ENCODE measurements at places on chromosomes 7 and 10. TPM values are rescaled to one million over a fixed set of nuclear protein-coding genes. Genes with fewer than 3 reads are reported as not detected.

DNA sequence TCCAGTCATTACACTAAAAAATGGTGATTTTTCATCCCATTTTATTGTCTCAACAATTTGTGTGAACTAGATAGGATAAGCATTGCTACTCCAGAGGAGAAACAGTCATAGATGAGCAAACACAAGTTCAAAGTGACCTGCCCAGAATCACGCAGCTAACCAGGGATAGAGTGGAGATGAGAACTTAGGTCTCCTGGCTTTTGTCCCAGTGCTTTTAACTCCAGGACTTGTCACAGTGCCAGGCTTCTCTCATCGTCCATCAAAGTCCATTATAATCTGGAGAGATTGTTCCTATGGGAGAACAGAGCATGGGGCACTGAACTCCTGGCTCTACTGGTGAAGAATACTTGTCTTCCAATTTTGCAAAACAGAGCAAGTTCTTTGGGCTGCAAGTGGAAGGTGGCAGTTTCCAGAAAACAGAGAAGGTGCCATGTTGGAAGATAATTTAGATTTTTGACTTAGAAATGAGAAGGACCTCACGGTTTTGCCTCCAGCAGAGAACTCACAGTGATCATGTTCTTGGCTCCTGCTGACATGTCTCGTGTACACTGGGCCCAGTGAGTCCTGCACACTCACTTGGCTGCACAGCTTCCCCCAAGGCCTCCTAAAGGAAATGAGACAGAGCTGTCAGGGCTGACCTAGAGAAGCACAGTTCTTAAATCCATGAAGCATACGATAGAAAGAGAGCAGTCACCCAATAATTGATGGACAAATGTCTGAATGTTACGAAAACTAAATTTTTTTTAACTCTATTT lies 322.9 kb upstream of the NRP1 start:
- no peak for DNase-seq

- peak; percentile 50 for DNase-seq
Observed at GRCh38 chr7:26398756-26399509, 107.3 kb downstream of the SNX10 start.

GRCh38 chr7:24745355-24745754 lies 11.9 kb downstream of the GSDME start:
- no peak for DNase-seq

GRCh38 chr7:11726001-11726793 lies 105.8 kb downstream of the THSD7A start:
- DNase-seq: no peak

GRCh38 chr10:102413053-102413705 lies 5.4 kb downstream of the PSD start:
- DNase-seq: peak; percentile 79

- no peak for DNase-seq
Observed at GRCh38 chr7:73509463-73509862, 12.6 kb downstream of the BAZ1B start.

- no peak for DNase-seq
Observed at GRCh38 chr10:30017556-30017955, 41.8 kb downstream of the JCAD start.

GRCh38 chr7:157087646-157088045 lies 51.1 kb upstream of the UBE3C start:
- DNase-seq: no peak

DNA sequence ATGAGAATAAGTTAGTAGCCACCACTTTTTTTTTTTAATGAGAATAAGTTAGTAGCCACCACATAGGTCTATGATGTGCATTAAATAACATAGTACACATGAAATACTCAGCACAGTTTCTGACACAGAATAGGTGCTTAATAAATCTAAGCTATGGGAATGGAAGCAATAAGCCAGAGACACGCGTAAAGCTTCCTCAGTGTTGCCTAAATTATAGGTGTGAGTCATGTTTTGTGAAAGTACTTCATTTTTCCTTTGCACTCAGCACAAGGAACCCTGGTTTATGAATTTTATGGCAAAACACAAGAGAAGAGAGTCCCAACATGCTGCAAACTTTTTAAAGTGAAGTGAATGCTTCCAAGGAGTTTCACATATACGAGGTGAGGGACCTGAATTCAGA lies 267.4 kb downstream of the RNLS start:
- DNase-seq: no peak

DNA sequence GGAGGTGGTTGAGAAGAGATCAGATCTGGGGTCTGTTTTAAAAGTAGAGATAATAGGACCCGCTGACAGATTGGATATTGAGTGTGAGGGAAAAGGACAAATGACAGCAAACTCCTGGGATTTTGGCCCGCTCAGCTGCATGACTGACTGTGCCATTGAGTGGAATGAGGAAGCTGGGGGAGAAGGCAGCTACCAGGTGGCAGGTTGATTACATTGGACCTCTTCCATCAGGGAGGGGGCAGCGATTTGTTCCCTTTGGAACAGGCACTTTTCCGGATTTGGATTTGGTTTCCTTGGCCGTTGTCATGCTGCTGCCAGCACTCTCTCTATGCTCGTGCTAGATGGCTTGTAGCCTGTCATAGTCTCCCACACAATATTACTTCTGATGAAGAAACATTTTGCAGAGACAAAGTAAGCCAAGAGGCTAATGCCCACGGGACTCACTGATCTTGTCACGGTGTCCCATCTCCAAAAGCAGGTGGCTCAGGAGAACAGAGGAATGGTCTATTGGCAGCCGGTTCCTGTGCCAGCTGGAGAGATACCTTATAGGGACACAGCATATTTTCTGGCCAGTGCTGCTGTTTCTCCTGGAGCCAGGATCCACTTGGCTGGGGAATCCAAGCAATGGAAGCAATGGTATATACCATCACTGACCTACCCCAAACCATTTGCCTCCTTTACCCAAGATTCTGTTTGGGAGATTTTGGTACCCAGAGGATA lies 69.1 kb upstream of the WAC start:
- no peak for DNase-seq

GRCh38 chr7:109782806-109783205 lies 1213.1 kb downstream of the DNAJB9 start:
- no peak for DNase-seq

DNA sequence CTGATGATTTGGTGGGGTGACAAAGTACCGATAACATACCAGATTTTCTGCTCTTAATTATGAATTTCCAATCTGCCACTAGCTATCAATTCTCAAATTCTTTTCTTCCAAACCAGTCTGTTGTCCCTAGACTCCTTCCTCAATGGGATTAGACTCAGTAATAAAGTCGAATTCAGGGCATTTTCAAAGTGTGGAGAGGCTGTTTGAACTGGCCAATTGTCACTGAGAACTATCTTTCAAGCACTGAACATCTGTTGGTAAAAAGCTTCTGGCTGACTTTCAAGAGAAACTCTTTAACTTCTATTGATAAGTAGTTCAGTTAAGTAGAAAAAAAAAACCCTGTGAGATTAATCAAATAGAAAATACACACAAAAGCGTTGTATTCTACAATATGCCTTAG lies 108.9 kb downstream of the SAMD9 start:
- no peak for DNase-seq

- DNase-seq: peak; percentile 77
Observed at GRCh38 chr7:39353615-39354376, 212.4 kb upstream of the YAE1 start.

DNA sequence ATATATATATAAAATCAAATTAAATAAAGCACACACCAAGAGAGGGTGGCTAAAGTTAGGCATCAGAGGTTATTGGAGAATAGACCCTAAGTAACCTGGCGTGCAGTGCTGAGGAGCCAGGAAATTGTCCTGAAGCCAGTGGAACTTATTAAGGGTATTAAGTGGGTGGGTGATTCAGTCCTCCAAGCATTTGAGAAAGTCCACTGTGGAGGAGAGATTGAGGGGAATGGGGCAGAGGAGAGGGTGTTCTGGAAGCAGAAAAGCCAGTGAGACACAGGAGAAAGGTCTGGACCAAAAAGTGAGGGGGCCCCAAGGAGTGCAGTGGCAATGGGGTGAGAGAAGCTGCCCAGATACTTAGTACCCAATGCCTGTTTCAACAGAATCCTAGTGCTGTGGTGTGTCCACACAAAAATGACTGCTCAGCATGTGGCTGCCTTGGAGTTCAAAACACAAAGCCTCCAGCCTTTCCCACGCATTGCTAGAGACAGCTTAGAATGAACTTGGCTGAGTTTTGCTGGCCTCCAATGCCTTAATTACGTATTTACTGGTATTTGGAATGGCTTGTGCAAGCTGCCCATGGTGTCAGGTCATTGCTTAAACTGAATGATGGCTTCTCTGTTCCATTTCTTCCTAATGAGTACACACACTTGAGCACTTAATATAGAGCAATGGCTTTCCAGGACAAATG lies 44.9 kb upstream of the CHST15 start:
- DNase-seq: no peak

- DNase-seq: no peak
Observed at GRCh38 chr7:151428378-151429236, 11.3 kb downstream of the CRYGN start.

DNA sequence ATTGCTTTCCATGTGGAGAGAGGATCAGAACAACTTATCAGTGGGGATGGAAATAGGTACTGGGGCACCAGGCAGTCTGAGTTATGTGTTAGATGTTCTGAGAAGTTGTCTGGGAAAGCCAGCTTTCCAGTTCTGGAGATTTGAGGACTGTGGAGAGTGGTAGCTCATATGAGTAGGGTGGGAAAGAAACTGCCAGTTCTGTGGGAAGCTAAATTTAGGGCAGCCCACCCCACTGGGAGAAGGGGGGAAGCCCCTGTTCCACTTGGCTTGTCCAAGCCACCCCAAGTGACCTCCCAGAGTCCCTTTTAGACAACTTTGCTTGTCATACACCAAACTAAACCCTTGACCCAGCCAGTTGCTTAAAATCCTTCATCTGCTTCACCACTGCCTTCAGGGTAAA lies 189.5 kb downstream of the REEP3 start:
- no peak for DNase-seq

DNA sequence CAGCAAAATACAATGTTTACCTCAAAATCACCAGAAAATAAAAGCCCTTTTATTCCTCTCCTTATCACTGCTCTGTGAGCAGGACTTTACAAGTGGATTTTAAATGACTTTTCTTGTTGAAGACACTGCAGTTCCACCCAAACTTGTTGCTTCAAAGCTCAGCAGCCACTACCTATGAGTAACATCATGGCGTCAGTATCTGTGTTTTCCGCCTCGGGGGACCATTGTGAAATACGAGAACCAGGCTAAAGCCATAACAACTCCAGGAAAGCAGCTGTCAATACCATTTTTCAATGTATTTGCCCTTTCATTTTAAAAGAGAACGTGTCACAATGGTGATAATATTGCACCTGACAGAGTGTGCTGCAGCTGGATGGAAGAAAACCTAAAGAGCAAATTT lies 284.0 kb upstream of the RNF32 start:
- DNase-seq: no peak

- DNase-seq: peak; percentile 70
Observed at GRCh38 chr7:131105799-131106680, 221.6 kb upstream of the MKLN1 start.

- no peak for DNase-seq
Observed at GRCh38 chr10:13801156-13801906, 214.6 kb downstream of the PRPF18 start.

GRCh38 chr7:51665045-51665780 lies 348.6 kb upstream of the COBL start:
- DNase-seq: no peak

DNA sequence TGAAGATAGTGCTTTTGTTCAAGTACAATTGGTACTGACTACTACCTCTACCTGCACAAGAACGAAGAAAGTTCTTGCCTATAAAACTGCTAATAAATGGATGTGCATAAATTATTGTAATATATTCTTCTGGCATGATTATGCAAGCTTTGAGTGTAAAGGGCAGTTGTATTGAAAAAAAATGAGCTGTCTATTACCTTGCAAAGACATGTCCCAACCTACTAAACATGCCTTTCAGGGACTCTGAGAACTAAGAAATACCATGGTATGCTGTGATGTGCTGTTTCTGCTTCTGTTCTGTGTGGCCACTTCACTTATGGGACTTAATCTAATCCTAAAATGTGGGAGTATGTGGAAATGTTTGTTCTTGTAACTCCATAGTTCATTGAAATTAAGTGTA lies 1083.4 kb downstream of the LRMDA start:
- DNase-seq: no peak

GRCh38 chr10:31808258-31809218 lies 120.1 kb downstream of the ARHGAP12 start:
- peak; percentile 47 for DNase-seq

- DNase-seq: no peak
Observed at GRCh38 chr10:65234261-65234660, 1691.6 kb upstream of the LRRTM3 start.

DNA sequence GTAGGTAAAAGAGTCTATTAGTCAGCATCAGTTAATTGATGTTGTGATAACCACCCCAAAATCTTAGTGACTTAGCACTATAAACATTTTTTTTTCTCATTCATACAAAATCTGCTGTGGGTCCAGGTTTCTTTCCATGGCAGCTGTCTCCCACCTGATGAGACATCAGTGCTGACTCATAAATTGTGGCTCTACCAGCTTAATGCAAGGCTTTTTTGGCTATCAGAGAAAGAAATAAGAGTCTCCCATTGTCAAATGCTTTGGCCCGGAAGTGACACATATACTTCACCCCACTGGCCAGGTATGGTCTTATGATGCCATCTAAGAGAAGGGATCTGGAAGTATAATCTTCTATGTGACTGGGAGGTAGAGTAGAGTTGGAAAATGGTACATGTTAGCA lies 14.5 kb downstream of the DNAJB9 start:
- DNase-seq: no peak

- DNase-seq: no peak
Observed at GRCh38 chr7:115838829-115839228, 191.7 kb downstream of the TFEC start.

Gene OR2A7
- 1.6 TPM for total RNA-seq

Gene SPDYE2
- not detected for total RNA-seq

Gene CDK1
- 168 TPM for total RNA-seq

Gene ZNF680
- 62.5 TPM for total RNA-seq

Gene PSTK
- 4.8 TPM for total RNA-seq

Gene UPK3BL1
- 12.6 TPM for total RNA-seq

Gene CALML3
- not detected for total RNA-seq

Gene ATRNL1
- 24.0 TPM for total RNA-seq

Gene PON1
- 1.5 TPM for total RNA-seq

Gene EPC1
- total RNA-seq: 25.9 TPM

Gene MYL10
- total RNA-seq: not detected

Gene NME8
- 0.14 TPM for total RNA-seq

Gene PSMC2
- total RNA-seq: 131 TPM

Data from GM23338 (cell line).